Choroid plexus epithelial cell (primary cell): ENCODE measurements at places on chromosomes 1 and 21.

DNA sequence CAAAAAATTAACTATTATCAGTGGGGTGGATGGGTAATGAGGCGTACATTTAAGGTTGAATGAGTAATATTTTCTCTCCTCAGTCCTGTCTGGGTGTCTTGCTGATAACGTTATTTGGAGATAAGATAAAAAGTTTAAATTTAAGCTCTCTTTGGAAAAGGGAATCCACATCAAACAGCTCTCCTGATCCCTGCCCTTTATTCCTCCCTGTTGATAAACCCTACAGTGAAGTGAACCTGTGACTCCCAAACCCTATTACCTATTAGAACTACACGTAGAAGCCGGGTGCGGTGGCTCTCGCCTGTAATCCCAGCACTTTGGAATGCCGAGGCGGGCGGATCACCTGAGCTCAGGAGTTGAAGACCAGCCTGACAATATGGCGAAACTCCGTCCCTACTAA, 9.9 kb upstream of the GPR161 start:
- DNase-seq = no peak

- no peak for DNase-seq
These were observed 45.5 kb downstream of the MRPL37 start for GRCh38 chr1:54245501-54245900.

- DNase-seq = peak; percentile 46
These were observed 78.1 kb downstream of the DDR2 start for GRCh38 chr1:162710345-162710744.

GRCh38 chr1:239253032-239253431, 133.3 kb upstream of the CHRM3 start:
- no peak for DNase-seq

DNA sequence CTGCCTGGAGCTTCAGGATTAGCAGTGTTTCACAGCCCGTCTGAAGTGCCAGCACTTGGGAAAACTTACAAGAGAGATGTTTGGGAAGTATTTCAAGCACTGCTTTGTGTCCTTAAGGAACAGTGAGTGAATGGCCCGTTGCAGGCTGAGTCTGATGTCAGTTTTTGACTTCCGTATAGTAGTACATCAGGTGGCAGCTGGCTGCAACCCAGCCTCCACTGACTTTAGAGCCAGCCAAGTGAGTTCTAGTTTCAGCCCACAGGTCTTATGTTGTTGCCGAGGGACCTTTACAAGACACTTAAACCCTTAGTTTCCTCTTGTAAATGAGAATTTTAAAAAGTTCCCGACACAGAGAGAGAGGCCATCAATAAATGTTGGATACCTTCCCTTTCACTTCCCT, 35.0 kb downstream of the UCK2 start:
- DNase-seq = no peak

GRCh38 chr1:40769815-40770214, 13.8 kb upstream of the KCNQ4 start:
- DNase-seq = no peak

DNA sequence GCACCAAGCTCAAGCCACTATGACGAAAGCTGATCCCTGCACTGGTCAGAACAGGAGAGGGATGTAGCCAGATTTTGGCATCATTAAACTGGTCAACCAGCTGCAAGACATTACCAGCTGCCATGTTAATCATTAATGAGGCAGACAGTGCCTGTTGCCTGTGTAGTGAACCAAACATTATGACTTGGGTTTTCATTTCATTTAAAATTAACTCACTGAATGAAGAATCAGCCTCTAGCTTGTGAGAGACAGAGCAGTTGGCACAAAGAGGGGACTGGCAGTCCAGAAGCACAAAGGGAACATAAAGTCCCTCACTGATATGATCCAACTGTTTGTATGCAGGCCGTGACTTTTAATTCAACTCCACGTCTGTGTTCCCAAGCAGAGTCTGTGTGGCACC, 318.9 kb downstream of the SEC16B start:
- DNase-seq = no peak

- DNase-seq = no peak
These were observed at the start of gene MATN1 for GRCh38 chr1:30723331-30723755. Gene MATN1 (minus strand): TSS chr1:30723585. CDS start chr1:30723551, 34 bp downstream.
